ENCODE measurements at places on chromosomes 12 and 14.

- no peak for DNase-seq
Observed at GRCh38 chr14:23392613-23393012, 15.5 kb downstream of the MYH6 start.

DNA sequence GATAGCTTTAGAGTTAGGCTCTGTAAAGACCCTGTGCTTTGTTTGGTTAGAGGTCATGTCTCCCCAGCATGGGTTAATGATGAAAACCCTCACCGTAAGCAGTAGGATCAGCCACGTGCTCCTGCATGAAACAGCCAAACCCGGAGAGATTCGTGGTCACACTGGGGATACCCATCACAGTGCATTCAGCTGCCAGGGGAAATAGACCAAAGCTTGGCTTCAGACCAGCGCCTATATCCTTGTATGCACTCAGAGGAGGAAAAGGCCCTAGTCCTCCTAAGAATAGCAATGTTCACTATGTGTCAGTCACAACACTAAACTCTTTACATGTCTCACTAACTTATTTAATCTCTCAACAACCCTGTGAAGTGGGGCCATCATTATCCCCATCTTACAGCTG, 16.3 kb downstream of the SPX start:
- no peak for DNase-seq

DNA sequence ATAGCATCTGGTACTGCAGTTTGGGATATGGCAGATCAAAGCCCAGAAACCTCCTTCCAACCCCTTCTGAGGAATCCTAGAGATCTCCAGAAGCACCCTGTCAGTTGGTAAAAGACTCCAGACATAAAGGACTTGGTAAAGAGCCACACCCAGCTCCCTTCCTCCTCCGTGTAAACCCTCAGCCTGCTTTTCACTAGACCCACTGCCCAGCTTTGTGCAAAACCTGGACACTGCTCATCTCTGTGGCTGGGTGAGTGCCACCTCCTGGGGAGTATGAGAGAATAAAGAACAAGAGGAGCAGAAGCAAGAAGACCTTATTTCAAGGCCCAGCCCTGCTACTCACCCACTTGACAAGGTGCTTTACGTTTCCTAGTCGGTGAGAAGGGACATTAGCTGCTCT, 33.0 kb downstream of the ANO2 start:
- DNase-seq, result no peak

- no peak for DNase-seq
Observed at GRCh38 chr14:73764406-73765280, 50.5 kb upstream of the PNMA1 start.

GRCh38 chr12:75444429-75445136, 36.0 kb upstream of the GLIPR1 start:
- DNase-seq, result no peak

All from germinal center (tissue), 1 donor.